Cortex of kidney (tissue), 1 donor: ENCODE measurements at places on chromosomes 5 and 9.

DNA sequence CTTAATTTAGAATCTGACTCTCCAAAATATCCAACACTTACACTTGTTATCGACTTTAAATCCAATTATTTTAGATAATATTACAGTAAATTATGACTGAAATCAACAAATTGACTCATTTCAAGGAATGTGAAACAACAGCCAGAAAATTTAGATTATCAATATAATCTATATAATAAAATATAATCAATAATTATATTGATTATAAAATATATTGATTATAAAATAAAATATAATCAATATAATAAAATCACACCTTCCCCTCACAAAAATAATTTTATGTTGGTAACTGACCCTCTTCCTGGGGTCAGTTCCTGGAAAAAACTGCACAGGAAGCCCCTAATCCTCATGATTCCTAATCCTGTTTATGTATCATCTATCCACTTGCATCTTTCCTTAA, 91.1 kb downstream of the CEMIP2 start:
- DNase-seq = no peak

GRCh38 chr5:61327760-61328753, 4.0 kb upstream of the ZSWIM6 start:
- no peak for DNase-seq

GRCh38 chr5:179385914-179386313, 40.7 kb upstream of the ADAMTS2 start:
- no peak for DNase-seq

DNA sequence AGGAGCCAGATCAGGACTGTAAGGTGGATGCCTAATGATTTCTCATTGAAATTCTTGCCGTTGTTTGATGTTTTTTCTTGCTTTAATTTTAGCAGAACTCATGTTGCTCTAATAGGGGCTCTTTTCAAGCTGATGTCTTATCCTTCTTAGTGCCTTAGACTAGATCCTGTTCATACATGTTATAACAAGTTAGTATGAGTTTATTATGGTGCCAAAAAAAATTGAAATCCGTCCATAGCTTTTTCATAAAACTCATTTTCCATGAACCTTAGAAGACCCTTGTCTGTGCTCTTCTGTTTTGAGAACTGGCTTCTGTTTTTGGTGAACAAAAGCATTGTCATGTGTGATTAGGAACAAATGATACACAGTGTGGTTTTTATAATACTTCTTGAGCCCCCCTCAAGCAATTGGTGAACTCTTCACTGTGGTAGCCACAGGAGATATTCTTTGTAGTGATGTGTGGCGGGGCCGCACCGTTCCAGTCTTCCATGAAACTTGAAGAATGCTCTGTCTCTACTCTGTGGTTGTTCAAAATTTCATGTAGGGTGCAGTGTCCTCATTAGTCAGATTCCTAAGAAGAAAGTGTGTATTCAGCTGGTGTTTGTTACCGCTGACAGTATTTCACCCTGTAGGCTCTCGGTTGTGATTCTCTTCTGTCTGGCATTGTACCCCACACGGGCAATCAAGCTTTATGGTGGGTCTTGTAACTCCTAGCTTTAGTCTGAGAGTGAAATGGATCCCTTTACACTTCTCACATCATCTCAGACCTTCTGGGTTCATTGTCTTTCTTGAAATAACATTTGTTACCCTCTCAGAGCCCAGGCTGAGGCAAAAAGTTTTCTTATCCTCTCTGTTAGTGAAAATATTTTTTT, 10.7 kb downstream of the OTULIN start:
- DNase-seq = no peak

DNA sequence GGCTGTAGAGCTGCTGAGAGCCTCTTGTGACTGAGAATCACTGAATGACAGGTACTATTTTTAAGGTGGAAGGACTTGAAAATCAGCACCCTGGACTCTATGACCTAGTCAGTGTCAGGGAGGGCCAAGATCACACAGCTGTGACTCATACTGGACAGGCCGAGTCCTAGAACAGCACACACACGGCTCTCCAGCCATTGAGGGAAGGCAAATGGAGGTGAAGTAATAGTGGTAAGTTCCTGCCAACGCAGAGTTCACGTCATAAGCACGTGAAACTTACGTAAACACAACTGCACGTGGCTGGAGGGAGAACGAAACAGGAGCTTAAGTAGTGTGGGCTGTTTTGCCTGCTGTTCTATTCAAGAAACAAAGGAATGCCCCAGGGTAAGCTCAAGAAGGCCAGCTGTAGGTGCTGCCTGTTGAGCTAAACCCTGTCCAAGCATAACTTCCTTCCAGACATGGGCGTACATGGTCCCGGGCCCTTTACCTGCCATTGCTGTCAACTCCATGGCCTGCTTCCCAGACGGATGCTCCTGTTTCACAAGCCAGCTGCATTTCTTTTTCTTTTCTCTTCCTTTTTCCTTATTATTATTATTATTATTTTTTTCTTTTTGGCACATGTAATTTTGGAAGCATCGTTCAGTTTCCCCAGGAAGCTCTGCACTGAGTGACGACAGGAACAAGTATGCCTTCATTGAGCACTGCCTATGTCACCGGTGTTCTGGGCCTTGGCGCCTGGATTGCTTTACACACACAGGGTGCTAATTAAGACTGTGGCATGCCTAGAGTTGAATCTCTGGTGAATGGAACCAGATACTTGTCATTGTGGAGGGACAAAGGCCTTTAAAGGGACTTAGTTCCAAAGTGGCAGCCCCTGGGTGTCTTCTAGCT, 10.2 kb upstream of the LCP2 start:
- DNase-seq = no peak
